Inflammatory macrophage (primary cell): ENCODE measurements at places on chromosomes 6 and 20.

DNA sequence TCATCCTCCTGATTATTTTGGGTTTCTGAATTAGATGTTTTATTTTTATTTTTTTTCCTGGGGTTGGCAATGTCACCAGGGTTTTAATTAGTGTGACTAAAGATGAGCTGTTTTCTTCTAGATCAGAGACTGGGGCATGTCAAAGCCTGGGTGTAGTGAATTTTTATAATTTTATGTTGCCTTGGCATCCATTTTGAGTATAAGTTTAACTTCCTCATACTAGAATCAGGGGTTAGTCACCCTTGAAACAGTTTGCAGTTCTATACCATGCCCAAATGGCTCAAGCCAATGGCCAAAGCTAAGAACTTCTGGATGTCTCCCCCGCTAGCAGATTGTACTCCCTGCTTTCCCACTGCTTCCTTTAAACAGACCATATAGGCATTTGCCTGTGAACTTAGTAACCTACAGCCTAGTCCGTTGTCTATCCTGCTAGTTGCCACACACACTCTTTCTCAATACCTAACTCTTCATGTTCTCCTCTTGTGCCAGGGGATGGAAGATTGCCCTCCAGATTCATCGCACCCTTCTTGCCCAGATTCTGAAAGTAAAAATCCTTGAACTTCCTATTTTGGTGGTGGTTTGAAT lies 54.5 kb downstream of the KIAA0408 start:
- DNase-seq, result no peak

DNA sequence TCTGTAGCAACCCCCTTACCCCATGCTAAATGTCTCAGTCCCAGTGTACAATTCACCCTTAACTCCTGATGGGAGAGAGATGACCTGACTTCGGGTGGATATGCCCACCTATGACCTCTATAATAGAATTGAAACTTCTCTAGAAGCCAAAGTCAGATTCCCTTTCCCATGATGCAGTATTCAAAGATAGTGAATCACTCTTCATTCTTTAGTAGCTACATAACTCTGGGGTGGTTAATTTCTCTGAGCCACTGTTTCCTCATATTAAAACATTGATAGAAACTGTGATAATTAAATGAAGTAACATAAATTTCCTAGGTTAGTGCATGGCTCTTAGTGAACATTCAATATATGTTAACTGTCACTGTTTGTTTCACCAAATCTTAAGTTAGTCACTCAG lies 500.4 kb downstream of the COL12A1 start:
- DNase-seq, result no peak

DNA sequence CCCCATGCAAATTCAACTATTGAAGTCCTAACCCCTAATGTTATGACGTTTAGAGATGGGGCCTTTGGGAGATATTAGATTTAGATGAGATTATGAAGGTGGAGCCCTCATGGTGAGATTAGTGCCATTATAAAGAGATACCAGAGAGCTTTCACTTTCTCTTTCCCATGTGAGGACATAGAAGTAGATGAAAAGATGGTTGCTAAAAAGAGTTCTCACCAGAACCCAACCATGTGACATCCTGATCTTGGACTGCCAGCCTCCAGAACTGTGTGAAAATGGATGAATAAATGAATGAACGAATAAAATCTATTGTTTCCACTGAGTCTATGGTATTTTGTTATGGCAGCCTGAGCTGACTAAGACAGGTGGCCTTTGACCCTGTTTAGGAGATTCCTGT lies 50.6 kb upstream of the FBXO30 start:
- DNase-seq, result no peak

GRCh38 chr6:164967102-164967501 lies 342.3 kb downstream of the C6orf118 start:
- DNase-seq, result no peak

GRCh38 chr6:31586599-31587281 lies 663 bp downstream of the LST1 start:
- peak; percentile 79 for DNase-seq
